ENCODE measurements at places on chromosomes 5 and 9. TPM values are rescaled to one million over a fixed set of nuclear protein-coding genes. Genes with fewer than 3 reads are reported as not detected.

GRCh38 chr5:91495699-91496098, 112.6 kb upstream of the ARRDC3 start:
- no peak for DNase-seq

DNA sequence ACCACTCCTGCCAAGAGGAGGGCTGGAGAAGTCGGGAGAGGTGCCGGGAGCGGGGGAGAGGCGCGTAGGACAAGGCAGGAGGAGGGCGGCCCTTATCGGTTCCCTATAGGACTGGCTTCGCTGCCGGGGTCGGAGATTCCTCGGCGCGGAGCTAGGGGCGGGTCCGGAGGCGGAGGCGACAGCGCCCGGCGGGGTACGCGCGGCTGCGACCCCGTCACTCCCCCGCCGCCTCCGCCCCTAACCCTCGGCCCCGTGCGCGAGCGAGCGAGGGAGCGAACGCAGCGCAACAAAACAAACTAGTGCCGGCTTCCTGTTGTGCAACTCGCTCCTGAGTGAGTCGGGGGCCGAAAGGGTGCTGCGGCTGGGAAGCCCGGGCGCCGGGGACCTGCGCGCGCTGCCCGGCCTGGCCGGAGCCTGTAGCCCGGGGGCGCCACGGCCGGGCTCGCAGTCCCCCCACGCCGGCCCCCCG, 2.0 kb downstream of the GLIS3 start:
- DNase-seq, result peak; percentile 66

DNA sequence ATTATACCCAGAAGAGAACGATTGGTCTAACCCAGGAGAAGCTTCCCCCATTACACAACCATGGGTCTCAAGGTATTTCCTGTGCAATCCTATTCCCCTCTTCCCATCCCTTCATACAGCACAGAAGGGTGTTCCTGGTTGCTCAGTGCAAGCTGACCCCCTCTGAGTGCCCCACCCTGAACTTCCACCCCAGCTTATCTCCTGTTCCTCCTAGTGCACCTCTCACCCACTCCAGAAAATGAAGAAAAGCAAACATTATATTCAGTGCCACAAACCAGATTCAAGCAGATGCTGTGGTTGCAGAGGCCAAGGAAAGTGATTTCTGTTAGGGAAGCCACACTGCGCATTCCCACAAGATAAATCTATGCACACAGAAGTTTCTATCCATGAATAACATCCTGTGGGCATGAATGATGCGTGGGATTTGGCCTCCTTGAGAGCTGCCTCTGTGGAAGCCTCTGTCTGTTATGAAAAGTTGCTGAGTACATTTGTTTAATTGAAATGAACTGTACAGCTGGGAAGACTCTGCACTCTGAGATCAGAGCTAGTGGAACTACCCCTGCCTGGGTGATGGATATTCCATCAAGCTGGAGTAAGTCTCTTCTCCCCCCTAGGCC, 2.2 kb upstream of the OR2S2 start:
- DNase-seq, result no peak

GRCh38 chr5:76473661-76474060, 70.6 kb downstream of the IQGAP2 start:
- no peak for DNase-seq

The FAM163B gene
- not detected for total RNA-seq

The SLC6A3 gene
- 0.16 TPM for total RNA-seq
